ENCODE measurements at places on chromosomes 16 and 17.
A peak's percentile ranks its signal among the peaks of the same experiment; 100 is the strongest.

DNA sequence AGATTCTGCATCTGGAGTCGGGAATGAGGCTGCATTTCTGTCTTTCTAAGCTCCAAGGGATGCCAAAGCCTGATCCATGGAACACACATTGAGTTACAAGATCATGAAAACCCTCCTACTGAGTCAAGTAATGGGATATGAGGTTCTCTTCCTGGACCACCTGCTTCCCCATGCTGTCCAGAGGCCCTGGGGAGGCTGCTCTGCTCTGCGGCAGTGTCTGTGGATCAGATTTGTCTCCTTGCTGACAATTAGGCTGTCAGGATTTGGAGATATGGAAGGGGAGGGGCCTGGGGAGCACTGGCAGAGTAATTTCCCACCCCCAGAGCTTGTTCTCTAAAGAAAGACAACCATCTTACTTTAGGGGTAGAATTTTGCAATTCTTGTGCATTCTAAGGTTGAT lies 33.0 kb downstream of the C16orf95 start:
- no peak for DNase-seq

GRCh38 chr16:51994597-51994996 lies 552.3 kb downstream of the TOX3 start:
- DNase-seq = peak; percentile 2

DNA sequence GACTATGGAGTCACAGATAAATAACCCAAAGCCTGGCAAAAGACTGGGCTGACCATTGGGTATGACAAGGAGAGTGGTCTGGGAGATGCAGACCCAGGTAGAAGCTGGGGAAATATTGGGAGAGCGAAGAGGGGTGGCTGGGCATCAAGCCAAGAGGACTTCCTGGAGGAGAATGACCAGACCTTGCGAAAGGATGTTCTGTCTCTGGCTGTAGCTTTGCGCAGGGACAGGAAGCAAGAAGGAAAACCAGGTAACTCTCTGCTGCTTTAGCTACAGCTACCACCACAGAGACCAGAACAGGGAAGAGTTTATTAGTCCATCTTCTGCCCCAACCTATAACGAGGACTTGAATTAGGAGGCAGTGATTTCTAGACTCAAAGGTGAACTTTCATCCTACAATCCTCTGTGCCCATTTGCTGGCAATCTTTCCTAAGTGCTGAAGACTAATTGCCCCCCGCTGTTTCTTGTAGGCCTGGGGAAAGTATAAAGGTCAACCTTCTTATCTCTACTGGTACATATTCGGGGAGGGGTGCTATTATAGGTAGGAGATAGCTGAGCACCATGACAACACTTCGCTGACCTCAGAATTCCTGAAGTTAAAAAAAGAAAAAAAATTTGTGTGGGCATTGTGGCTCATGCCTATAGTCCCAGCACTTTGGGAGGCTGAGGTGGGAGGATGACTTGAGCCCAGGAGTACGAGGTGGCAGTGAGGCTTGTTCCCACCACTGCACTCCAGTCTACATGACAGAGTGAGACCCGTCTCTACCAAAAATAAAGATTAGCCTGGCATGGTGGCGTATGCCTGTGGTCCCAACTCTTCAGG lies 19.1 kb upstream of the KIFC3 start:
- DNase-seq = no peak

- DNase-seq = no peak
Measured at GRCh38 chr17:17495536-17496188, 533 bp downstream of the RASD1 start.

All from fibroblast of upper back skin (primary cell).